Activated T-helper 9 cell treated with anti-CD3 and anti-CD28 coated beads, Interleukin-2, amount 50 U/mL, for 16 hours (primary cell): ENCODE measurements at places on chromosomes 6 and 20.

GRCh38 chr20:50003253-50003656 lies 20.5 kb downstream of the SNAI1 start:
- DNase-seq: no peak

GRCh38 chr20:5843054-5843592 lies 92.9 kb downstream of the SHLD1 start:
- no peak for DNase-seq

DNA sequence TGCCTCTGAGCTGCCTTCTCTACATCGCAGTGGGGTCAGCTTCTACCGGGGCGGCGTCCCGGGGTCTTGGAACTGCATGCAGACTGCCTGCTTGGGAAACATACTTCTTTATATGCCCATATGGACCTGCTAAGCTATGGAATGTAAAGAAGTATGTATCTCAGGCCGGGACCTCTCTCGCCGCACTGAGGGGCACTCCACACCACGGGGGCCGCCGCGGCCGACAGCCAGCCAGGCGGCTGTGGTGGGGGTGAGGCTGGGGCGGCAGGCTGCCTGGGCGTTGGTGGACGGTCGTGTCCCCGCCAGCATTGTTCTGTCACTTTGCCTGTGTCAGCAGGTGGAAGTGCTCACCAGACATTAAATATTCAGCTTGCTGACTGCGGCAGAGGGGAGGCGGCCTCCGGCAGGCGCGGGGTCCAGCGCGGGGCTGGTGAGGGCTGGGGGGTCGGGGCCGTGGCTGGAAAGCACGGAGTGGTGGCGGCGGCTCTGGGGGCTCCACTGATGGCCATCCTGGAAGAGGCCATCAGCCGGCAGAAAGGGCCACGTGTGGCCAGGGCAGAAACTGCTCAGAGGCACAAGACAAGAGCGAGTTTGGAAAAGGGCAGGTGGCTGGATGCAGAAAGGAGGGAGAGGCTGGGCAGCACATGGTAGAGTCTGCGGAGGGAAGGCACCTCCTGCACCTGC lies 78.6 kb upstream of the GATA5 start:
- no peak for DNase-seq

DNA sequence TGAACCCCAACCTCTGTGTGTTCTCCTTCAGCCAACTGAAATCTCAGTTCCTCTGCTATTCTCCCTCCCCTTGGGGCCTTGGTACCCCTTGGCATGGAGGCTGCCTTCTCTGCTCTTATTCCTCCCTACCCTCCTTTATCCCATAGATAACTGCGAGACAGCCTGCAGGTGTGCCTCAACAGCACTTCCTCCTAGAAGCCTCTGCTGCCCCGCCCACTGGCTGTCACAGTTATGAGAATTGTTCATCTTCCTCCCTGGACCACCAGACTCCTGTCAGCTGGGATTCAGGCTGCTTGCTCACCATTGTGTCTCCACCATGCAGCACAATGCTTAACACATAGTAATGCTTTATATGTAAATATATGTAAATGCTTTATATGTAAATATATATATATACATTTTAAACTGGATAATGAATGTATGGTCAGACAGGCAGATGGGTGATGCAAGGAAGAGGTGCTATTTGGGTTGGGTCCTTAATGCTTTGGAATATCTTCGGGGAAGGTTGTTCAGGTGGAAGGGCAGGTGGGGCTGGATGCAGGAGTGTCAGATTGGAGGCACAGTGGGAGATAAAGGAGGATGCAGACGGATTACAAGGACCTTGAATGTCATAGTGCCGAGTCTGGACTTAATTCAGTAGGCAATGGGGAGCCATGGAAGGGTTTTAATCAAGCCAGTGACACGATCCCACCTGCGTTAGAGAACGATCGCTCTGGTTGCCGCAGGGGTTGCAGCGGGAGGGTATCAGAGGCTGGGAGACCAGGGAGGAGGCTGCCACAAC lies 4.9 kb downstream of the CDH22 start:
- no peak for DNase-seq

GRCh38 chr6:144878577-144878976 lies 593.4 kb downstream of the UTRN start:
- no peak for DNase-seq

GRCh38 chr6:27126815-27127537 lies 120.5 kb upstream of the PRSS16 start:
- peak; percentile 69 for DNase-seq

DNA sequence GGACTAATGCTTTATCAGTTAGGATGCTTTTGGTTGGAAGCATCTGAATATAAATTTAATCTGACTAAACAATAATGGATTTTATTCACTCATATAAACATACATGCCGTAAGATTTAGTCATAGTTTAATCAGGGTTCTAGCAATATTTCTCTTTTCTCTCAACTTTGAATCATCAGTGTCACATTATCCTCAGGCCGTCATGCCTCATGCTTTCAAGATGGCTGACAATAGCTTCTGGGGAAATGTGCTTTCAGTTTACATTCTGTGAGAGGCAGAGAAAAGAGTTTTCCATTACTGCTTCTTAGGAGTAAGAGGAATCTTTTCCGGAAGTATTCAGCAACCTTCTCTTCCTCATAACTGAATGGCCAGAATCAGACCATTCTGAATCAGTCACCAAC lies 162.2 kb downstream of the GJA1 start:
- DNase-seq: no peak

- DNase-seq: no peak
Observed at GRCh38 chr20:60768216-60768615, 483.8 kb upstream of the CDH4 start.

- DNase-seq: no peak
Observed at GRCh38 chr6:1070085-1070521, 241.8 kb upstream of the FOXQ1 start.

GRCh38 chr6:5672581-5673011 lies 334.1 kb downstream of the NRN1 start:
- no peak for DNase-seq

DNA sequence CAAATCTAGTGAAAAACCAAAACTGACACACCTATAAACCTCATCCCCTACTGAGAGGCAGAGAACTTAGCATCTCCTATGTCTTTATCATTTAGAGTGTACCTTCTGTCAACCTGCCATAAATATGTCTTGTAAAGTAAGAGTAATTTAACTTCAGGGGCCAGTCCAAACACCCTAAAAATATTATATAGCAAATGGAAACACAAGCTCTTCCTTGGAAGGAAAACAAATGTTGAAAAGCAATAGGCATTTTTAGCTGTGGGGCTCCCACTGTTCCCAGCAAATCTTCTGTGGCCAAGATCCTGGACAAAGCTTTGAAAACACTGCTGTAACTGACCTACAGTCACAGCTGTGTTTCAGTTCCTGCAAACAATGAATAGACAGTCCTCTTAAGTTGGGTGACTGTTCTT lies 140.0 kb upstream of the RNF217 start:
- no peak for DNase-seq

DNA sequence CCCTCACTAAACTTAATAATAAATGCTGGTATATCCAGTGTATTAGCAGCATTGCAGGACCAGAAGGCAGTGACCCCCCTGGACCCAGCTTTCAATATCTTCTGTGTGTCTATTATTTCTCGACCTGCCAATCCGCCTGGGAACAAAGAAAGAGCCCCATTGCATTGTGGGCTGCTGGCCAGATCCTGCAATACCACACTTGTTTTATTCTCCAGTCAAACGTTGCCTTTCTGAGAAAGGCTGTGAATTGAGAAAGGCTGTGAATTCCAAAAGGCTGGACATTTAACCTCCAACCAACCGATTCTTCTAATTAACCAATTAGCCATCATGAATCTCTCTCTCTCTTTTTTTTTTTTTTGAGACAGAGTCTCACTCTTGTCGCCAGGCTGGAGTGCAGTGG lies 1.5 kb upstream of the MTO1 start:
- DNase-seq: no peak

DNA sequence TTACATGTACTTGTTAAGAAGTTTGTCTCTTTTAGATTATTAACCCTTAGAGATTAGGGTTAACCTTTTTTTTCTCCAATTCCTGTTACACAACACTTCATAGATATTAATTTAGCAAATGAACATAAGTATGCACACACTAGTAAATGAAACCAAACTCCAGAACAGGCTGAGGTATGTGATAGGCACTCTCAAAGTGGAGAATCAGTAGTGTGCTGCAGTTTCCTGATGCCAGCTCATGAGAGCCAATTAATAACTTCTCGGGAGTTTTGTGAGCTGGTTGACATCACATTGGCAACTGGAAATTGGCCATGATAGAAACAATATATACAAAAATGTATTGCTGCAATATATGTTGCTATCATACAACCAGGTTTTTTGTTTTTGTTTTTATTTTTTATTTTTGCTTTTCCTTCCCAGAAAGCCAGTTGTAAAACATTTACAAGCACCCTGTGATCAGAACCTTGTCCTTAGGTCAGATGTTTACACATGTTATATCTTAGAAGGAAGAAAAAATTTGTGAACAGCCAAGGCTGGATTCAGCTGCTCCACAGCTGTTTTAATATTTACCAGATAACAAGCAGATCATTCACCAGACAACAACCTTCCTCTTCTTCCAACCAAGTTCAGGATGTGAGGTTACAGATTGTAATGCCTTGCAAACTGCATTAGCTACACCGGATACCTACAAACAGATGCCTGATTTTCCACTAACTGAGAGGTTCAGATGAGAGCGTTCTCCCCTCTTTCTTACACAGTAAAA lies 42.4 kb upstream of the ECHDC1 start:
- DNase-seq: no peak

- no peak for DNase-seq
Observed at GRCh38 chr6:45640081-45640491, 262.4 kb upstream of the SUPT3H start.
